Mesenteric fat pad (tissue), 1 donor: ENCODE measurements at places on chromosomes 16 and 17. TPM values are rescaled to one million over a fixed set of nuclear protein-coding genes. Genes with fewer than 3 reads are reported as not detected.

DNA sequence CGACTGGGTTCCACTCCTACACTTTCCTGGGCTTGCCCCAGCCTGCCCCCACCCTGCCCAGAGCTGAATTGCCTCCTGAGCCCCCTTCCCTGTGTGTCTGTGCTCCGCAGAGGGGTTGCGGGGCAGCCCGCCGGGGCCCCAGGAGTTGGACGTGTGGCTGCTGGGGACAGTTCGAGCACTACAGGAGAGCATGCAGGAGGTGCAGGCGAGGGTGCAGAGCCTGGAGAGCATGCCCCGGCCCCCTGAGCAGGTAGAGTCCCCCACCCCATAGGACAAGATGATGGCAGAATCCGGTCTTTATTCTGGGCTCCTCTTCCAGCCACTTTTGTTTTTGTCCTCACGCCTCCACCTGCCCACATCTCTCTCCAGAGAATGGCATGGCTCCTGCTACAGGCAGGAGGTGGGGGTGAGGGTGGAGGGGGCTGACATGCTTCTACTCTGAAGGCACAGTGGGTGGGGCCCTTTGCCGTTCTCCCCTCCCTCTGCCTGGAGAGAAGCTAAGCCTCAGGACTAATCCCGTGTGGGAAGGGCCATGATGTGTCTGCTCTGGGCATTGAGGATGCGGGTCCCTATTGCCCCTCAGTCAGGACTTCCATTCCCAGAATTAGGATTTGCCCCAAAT lies 3.5 kb downstream of the ACBD4 start:
- DNase-seq, result no peak

DNA sequence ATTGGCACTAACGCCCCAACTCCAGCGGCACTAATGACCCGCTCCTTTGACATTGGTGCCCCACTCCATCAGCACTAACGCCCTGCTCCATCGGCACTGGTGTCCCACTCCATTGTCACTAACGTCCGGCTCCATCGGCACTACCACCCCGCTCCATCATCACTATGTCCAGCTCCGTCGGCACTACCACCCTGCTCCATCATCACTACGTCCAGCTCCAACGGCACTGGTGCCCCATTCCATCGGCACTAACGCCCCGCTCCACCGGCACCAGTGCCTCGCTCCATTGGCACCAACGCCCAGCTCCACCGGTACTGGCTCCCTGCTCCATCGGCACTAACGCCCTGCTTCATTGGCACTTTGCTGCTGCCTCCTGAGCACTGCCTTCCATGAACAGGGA lies 7.5 kb downstream of the ZNF213 start:
- no peak for DNase-seq

- DNase-seq, result no peak
Observed at GRCh38 chr17:64520359-64520758, 13.6 kb downstream of the CEP95 start.

- DNase-seq, result no peak
Observed at GRCh38 chr16:31427441-31428278, 500 bp downstream of the COX6A2 start.

- DNase-seq, result no peak
Observed at GRCh38 chr17:76142585-76143041, 1.6 kb upstream of the FOXJ1 start.

DNA sequence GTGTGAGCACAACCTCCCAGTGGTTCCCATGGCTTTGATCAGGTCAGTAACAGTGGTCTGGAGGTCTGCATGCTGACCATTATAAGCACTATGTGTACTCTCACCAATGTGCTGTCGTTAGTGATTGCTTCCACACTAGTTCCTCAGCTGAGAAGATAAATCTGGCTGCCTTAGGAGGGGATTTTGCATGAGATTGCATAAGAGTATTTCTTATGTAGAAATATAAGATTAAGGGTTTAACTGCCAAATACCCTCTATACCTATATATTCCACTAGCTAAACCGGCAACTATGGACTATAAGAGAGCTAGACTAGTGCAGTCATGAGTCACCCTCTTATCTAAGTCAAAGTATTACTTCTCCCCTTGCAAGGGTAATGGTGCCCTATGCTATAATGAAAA lies 580.2 kb downstream of the CDH11 start:
- no peak for DNase-seq

GRCh38 chr16:9322769-9323168 lies 231.3 kb downstream of the HAPSTR1 start:
- no peak for DNase-seq

DNA sequence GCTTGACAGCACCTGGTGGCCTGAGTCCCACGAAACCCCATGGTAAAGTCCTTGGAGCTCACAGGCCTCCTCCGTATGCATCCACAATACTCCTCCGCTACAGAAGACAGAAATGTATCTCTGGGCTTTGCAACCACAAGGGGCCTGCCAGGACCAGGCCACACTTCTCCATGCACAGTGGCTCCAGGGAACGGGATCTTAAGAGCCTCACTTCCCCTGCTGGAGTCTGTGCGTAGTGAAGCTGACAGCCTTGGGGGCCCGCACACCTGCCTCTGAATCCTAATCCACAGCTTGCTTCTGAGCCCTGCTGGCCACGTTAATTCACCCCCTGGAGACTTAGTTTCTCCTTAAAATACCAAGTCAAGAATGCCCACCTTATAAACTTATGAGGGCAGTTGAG lies 125.7 kb downstream of the COPRS start:
- DNase-seq, result no peak

DNA sequence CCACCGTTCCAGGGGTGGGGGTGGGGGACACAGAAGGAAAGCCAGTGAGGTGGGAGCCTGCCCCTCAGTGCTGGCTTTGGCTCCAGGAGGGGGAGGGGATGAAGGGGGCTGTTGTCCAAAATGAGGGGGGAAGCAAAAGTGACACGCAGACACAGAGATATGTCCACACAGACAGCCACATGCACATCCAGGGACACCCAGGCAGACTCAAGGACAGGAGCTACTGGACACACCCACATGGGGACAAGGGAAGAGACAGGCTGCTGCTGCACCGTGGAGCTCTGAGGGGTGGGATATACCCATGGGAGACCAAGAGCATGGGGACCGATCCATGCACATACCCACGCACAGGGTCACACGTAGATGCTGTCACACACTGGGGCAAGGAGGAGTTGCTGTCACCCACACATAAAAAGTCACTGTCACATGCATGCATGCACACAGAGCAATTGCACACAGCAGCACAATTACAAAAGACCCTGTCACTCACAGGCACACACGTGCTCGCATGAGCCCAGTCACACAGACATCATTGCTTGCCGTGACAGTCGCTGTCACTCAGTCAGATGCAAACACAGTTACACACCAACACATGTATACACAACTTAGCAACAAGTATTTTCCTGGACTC lies 1.3 kb downstream of the THRA start:
- DNase-seq, result no peak

DNA sequence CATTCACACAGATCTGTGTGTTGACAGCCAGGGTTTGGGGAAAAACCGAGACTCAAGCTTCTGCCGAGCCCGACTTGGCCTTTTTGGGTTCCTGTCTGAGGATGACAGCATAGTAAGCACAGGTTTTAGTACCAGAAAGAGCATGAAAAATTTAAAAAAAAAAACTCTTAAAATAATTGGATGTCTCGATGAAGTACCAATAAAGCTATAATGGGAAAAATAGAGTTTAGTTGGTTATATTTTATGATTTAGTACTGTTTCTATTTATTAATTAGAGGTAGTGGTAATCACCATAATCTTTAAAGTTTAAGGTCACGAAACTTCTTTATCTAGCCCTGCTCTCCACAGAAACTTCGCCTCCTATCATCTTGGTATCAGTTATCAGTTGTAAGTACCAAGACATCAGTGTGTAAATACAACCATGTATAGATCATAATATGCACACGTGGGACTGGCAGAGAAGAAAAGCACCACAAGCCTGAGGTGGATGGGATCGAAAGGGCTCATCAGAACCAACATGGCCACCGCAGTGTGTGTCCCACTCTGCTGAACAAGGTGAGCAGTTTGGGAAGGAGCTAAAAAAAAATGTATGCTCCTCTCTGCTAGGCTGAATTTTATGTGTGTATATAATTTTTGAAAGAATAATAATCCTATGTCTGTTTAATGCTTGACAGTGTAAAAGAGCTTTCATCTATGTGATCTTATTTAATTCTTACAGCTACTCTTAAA lies 14.4 kb upstream of the EEF2K start:
- no peak for DNase-seq

DNA sequence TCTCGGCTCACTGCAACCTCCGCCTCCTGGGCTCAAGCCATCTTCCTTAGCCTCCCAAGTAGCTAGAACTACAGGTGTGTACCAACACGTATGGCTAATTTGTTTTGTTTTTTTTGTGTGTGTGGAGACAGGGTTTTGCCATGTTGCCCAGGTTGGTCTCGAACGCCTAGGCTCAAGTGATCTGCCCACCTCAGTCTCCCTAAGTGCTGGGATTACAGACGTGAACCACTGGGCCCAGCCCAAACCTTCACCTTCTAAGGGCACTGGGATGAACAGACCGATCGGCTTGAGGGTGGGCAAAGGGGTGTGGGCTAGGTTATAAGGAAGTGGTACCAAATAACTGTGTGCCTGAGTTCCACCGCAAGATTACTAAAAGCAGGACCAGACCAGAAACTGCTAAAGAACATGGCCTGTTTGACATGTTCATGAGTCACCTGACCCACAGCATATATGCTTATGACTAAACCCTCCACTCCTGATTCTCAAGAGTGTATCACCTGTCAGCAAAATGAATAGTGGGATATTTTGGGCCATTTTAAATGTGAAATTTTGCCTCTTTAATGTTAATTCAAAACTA lies 8.1 kb downstream of the TMEM97 start:
- DNase-seq, result no peak

DNA sequence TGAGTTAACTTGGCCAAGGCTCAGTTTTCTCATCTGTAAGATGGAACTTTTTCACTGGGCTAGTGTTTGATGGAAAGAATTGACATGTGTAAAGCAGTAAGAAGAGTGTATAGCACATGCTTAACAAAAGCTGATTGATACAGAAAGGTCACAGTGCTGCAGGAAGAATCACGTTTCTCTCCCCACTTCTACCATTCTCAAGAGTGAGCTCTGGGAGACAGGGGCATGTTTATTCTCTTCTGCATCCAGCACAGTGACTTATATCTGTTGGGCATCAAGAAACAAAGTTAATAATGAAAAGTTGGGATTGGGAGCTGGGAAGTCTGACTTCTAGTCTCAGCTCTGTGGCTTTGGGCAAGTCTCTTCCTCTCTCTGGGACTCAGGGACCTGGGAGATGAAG lies 55.3 kb downstream of the IRX3 start:
- no peak for DNase-seq

DNA sequence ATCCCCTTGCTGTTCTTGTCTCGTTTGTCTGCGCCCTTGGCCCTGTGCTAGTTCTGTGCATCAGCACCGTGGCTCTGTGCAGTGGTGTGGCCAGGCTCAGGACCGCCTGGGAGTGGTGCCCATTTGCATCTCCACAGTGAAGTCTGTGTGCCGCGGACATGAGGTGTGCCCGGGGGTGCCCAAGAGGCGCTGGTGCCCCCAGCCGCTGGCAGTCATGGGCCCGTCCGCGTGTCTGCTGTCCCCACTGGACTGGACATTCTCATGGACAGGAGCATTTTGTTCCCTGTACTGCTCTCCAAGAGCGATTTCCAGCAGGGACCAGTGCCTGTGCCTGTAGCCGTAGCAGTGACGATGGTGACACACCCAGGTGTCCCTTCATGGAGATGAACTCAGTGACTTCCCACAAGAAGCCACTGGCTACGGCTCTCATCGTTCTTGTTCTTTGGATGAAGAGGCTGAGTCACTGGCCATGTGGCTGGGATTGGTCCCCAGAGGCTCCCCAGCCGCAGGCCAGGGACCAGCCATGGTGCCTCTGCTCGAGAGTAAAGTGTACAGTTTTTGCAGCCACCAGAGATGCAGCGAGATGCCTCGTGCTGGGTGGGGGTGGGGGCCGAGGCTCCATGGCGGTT lies 13.0 kb upstream of the MC1R start:
- no peak for DNase-seq

DNA sequence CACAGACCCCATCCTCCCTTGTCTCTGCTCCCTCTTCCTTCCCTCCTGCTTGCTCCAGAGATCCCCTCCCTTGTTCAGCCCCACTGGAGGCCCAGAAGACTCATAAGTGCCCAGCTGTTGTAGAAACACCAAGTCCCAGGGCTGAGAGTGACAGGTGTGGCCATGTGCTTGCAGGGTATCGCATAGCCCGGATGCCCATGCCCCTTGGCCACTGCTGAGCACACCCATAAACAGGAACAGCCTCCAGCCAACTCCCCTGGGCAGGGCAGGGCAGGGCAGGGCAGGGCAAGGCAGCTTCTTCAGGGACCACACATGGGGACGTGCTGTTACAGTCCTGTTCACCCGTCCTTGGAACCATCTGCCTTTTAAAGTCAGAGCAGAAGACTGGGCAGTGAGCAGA lies 2.0 kb downstream of the CACNG1 start:
- no peak for DNase-seq

DNA sequence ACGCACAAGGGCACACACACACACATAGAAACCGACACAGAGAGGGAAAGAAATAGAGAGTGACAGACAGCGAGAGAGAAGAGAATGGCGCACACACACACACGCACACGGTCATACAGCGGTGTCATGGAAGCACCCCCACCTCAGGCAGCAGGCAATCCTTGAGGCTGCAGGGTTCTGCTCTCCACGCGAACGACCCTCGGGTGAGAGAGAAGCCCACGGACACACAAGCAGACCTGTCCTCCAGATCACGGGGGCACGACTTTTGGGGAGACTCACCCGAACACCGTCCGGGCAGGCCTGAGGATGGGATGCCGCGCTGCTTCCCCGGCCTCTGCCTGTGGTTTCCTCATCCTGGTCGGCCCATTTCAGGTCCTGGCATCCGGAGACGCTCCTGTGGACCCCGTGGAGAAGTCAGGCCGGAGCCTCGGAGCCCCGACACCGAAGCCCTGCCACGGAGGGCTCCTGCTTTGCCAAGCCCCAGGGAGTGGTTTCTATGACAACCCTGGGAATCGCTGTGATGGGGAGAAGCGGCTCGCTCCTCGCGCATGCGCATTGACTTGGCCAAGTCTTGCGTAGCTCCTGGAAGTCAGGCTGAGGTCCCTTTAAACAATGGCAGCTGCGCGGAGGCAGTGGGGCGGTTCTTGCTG lies 118.2 kb upstream of the KCNJ18 start:
- no peak for DNase-seq

GRCh38 chr17:16873174-16874035 lies 98.5 kb downstream of the TNFRSF13B start:
- peak; percentile 89 for DNase-seq

DNA sequence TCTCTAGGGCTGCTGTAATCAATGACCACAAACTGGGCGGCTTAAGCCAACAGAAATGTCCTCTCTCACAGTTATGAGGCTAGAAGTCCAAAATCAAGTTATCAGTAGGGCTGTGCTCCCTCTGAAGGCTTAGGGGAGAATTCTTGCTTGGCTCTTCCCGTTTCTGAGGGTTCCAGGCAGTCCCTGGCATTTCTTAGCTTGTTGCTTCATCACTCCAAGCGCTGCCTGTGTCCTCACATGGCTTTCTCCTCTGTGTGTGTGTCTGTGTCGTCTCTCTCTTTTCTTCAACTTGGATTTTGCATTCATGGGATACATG lies 13.7 kb upstream of the CDC42EP4 start:
- DNase-seq, result no peak

- no peak for DNase-seq
Observed at GRCh38 chr16:20871941-20872815, 28.0 kb downstream of the DCUN1D3 start.

MRM3 gene
- total RNA-seq, result 12.7 TPM

SLC5A11 gene
- 0.16 TPM for total RNA-seq

ERBB2 gene
- 21.9 TPM for total RNA-seq

TBC1D10B gene
- total RNA-seq, result 42.1 TPM

PLA2G10 gene
- not detected for total RNA-seq

SOX8 gene
- total RNA-seq, result 1.3 TPM

HP gene
- 63.2 TPM for total RNA-seq

WNT9B gene
- 0.74 TPM for total RNA-seq

SPEM1 gene
- not detected for total RNA-seq

NPIPA8 gene
- total RNA-seq, result 0.93 TPM

MFSD6L gene
- total RNA-seq, result not detected
